Femur (tissue), 1 donor: ENCODE measurements at places on chromosomes 16 and 17.
A peak's percentile ranks its signal among the peaks of the same experiment; 100 is the strongest.

- DNase-seq = no peak
Observed at GRCh38 chr17:40953881-40954280, 12.9 kb downstream of the KRT39 start.

GRCh38 chr16:11354733-11355574 lies 9.7 kb downstream of the RMI2 start:
- no peak for DNase-seq

GRCh38 chr16:70438585-70438968 lies 323 bp downstream of the ST3GAL2 start:
- peak; percentile 64 for DNase-seq

- DNase-seq = no peak
Observed at GRCh38 chr17:76586741-76587487, 1.3 kb upstream of the ST6GALNAC2 start.

GRCh38 chr16:22955461-22956070 lies 141.6 kb downstream of the HS3ST2 start:
- DNase-seq = no peak
